ENCODE measurements at places on chromosomes 4 and X.

DNA sequence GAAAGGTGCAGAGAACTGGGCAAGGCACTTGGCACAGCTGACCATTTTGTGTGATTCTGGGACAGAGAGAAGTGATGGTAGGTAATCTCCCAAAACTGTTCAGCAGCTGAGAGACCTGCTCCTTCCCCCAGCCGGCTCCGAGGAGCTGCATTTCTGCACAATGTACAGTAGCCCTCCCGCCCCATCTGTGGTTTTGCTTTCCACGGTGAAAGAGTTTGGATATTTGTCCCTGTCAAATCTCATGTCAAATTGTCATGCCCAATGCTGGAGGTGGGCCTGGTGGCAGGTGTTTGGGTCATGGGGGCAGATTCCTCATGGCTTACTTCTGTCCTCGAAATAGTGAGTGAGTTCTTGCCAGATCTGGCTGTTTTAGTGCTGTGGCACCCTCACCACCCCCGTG lies 90.5 kb upstream of the CD99 start:
- DNase-seq = no peak

DNA sequence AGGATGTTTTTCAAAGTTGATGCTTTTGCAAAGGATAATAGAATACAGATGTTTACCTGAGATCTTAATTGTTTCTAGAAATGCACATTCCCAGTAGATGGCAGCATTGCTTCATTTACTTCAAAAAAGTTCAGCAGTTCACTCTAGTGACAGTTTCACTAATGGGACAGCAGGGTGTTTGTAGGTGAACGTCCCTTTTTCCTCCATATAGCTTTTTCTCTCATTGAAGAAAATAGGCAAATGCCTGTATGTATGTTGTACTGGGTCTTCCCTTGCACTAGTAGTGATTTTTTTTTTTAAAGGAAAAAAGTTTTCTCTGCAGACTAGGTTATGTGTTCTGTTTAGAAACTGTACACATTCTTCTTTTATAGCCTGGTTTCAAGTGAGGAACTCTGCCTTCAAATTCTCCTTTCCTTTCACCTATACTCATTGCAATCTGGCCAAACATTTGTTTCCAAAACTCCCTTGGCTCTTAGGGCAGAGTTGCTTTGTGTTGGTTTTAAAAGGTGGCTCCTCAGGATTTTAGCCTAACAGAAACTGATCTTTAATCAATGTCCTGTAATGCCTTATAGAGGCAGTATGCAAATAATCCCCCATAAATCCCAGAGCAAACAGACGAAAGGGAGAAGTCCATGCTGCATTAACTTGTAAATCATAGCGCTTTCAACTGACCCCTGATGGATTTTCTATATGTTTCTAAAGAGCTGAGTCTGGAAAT lies 86.3 kb downstream of the EGF start:
- DNase-seq = no peak

DNA sequence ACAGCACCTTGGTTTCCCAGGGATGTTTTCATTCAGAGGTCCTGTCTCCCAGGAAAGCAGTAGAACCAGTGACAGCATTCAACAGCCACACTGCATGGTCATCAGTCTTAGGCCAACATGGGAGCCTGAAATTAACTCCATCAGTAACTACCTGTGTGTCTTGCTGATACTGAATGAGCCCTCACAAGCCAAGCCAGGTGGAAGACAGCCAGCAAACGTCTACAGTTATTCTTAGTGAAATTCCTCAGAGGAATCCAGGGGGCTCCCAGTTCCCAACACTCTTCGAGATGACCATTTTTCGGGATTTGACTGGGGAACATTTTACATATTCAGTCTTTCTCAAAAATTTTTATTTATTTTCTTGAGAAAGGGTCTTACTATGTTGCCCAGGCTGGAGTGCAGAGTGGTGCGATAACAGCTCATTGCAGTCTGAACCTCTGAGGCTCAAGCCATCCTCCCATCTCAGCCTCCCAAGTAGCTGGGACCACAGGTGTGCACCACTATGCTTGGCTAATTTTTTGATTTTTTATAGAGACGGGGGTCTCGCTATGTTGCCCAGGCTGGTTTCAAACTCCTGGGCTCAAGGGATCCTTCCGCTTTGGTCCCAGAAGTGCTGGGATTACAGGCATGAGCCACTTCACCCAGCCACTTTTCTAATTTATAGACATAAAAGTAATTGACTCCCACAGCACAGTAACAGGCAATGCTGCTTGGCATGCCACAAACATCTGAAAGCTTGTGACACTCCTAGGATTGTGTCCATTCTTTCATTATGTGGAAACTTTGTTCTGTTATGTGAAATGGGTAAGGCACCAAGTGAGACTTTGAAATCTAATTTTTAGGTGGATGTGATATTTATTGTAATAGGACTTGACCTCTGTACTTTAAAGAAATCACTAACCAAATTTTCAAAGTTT lies 116.9 kb downstream of the SOWAHB start:
- DNase-seq = no peak

- DNase-seq = no peak
These were observed 76.2 kb downstream of the ARHGEF9 start for GRCh38 chrX:63708801-63709200.

DNA sequence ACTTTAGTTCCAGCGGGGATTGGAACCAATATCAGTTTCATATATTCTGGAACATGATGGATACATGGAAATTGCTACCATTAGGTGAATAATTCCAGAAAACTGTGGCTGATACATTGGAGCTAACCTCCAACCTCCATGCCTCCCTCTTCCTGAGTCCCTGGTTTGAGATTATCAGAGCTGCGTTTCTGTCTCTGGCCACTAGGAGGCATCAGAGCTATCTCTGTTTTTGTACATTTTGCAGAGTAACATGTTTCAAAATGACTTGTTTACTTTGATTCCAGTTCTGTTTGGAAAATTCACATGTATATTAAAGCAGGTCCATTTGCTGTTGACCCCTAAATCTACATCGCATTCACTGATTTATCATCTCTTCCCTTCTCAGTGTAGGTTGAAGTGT lies 2.4 kb upstream of the RAB40AL start:
- DNase-seq = no peak

DNA sequence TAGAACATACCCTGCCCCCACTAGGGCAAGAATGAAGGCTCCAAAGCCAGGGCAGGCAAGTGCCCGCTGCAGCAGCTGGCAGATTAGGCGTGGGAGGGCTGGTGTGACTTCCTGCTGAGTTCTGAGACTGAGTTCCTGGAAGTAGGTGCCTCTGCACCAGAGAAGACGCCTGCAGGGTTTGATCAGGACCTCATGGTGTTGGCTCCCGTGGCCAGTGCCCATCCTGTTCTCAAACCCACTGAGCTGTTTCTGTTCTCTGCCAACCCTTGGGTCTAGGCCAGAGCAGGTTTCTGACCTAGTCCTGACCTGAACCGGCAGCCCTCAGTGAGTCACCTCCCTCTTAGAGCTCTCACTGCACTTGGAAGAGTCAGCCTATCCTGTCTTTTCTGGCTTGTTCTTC lies 220.7 kb downstream of the HS6ST2 start:
- DNase-seq = no peak

DNA sequence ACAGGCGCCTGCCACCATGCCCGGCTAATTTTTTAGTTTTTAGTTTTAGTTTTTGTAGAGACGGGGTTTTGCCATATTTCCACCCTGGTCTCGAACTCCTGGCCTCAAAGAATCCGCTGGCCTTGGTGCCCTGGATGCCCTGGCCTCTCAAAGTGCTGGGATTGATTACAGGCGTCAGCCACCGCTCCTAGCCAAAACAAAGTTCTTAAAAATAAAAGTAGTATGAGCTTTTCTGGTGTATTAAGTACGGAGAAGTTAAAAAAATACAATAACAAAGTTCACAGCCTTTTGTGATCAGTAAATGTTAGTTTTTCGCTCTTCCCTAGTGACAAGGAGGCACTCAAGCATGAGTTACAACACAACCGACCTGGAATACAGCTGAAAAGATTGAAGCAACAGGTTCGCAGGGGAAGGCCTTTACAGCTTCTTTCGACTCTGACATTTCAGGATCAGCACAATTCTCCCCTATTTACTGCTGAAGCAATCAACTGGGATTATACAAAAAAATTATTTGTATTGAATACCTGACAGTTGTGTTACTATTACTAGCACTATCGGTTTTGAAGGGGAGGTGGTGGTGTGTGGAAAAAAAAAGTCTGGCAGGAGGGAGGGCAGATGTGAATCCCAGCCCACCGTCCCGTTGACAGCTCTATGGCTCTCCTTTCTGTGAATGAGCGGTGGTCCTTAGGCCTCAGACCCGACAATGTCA lies 893 bp upstream of the METAP1 start:
- no peak for DNase-seq

- DNase-seq = no peak
These were observed 177.0 kb downstream of the CAMK2D start for GRCh38 chr4:113584407-113585150.

DNA sequence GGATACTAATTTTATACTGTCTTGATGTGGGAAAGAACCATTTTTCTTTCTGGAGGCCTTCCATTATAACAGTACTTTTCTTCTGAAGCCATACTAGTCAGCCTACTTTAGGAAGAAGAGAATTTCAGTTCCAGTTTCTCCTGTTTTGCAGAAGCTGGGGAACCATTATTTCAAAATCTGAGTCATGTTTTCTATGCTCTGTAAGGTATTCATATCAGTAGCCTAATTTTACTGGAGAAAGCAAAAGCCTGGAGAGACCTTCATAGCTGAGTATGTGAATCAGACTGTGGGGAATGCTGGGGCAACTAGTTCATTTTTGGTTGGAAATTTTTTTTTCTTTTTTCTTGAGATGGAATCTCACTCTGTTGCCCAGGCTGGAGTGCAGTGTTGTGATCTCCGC lies 22.4 kb downstream of the AFF1 start:
- DNase-seq = no peak

- peak; percentile 61 for DNase-seq
These were observed 2.1 kb downstream of the C4orf54 start for GRCh38 chr4:99655308-99656081.

- no peak for DNase-seq
These were observed 74.3 kb downstream of the TECRL start for GRCh38 chr4:64334964-64335363.

- DNase-seq = no peak
These were observed 924.0 kb upstream of the INTU start for GRCh38 chr4:126708716-126709115.

DNA sequence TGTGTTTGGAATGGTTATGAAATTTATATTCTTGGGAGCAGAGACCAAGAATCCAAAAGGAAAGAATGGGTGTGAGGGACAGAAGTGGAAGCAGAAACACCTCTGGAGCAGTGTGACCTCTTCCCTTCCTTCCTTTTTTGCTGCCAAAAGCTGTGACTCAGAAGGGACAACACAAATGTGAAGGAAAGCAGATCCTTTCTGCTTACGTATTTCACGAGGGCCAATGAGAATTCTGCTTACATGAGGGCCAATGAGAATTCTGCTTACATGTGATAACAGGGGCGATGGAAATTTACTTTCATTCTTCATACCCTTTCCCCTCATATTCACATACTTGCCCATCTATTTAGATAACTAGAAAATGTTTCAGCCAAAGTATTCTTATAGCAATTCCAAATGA lies 404.6 kb downstream of the PRDM5 start:
- no peak for DNase-seq

DNA sequence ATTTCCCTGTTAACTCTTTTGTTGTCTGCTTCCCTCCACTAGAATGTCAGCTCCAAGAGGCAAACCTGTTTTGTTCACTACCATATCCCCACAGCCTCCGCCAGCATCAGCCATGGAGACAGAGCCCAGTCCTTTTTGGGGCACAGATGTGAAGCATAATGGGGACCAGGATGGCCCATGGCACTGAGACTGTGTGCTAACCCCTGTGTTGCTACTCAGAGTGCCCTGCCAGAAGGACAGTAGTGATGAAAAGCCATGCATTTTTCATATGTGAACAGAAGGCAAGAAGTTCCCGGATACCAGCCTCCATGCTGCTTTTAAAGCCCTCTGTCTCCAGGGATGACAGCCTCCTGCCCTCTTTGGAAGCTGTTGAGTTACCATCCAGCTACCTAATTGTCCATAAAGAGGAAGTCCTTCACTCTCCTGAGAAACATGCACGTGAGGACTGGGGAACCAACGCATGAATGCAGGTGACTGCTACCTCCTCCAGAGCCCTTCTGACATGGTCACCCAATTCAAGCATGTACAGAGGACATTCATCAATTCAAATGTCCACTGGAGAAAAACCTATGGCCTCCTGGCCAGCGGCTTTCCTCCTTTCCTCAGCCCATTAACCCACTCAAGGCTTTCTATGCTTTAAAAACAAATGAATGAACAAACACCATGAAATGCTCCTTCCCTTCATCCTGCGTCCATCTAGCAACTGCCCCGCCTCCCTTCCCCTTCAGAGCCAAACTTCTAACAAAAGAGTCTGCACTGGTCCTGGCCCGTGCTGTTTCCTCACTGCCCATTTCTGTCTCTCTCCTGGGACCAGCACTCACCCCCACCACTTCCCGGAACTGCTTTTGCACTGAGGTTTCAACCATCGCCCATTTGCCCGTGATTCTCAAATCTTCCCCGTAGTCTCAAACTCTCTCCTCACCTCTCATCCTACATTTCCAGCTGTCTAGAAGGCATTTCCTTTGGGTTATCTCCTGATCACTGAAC lies 18.0 kb downstream of the PNMA6F start:
- DNase-seq = no peak

- DNase-seq = no peak
These were observed 42.3 kb downstream of the SHOX start for GRCh38 chrX:672931-673330.

DNA sequence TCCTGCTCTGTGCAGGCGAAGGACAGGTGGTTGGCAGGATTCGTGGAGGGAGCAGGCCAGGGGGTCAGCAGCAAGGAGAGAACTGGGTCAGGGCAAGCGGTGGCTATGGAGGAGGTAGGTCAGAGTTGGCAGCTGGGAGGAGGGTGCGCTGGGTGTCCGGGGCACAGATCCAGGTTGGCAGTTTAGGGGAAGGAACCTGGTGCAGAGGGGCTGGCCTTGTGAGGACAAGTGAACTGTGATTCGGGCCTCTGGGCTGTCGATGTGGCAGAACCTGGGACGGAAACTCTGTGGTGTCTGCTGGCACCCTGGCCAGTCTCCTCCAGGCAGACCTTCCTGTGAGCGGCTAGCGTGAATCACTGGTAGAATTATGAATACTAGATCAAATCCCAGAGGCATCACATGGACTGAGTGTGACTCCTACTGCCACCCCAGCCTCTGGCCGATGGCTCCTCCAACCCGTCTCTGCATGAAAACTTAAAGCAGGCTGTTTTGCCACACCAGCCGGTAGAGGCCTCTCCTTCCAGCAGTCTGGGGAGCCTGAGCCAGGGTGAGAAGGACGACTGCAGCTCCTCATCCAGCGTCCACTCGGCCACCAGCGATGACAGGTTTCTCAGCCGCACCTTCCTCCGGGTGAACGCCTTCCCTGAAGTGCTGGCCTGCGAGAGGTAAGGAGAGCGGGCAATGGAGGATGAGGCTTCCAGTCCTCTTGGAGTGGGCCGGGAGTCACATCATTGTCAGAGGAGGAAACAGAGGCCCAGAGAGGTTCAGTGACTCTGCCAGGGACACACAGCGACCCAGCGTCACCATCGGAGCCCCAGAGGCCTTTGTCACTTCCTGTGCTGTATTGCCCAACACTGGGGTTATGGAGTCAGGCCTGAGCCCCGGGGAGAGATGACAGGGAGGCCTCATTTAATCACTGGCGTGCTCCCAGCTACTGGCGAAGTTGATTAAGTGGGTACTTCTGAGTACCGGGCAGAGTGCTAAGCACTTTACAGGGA lies 20.3 kb downstream of the EVC start:
- DNase-seq = no peak

GRCh38 chr4:116070283-116070682 lies 956.9 kb upstream of the NDST4 start:
- no peak for DNase-seq

Data from right hindlimb (tissue), 1 donor.